ENCODE measurements at places on chromosomes 1 and 21. TPM values are rescaled to one million over a fixed set of nuclear protein-coding genes. Genes with fewer than 3 reads are reported as not detected.

The CHTOP gene
- total RNA-seq, result 78.0 TPM

The S100A7A gene
- not detected for total RNA-seq

The DNAJC28 gene
- 0.42 TPM for total RNA-seq

The EXTL1 gene
- total RNA-seq, result 1.6 TPM

The BLACAT1 gene
- not detected for total RNA-seq

The UMODL1 gene
- 0.14 TPM for total RNA-seq

The SYT6 gene
- total RNA-seq, result not detected

The COL9A2 gene
- total RNA-seq, result 16.7 TPM

The CA6 gene
- total RNA-seq, result not detected

The GPR153 gene
- 4.7 TPM for total RNA-seq

The HMGB4 gene
- not detected for total RNA-seq

The CLSTN1 gene
- 78.6 TPM for total RNA-seq

The S100A7 gene
- not detected for total RNA-seq

The GUCA2A gene
- total RNA-seq, result not detected

The GRHL3 gene
- 0.54 TPM for total RNA-seq

The RGS1 gene
- total RNA-seq, result 54.0 TPM

The OR14A2 gene
- not detected for total RNA-seq

The PLEKHN1 gene
- 0.27 TPM for total RNA-seq

The RIPPLY3 gene
- total RNA-seq, result not detected

The RNF187 gene
- total RNA-seq, result 70.1 TPM

The CFHR2 gene
- total RNA-seq, result not detected

The AKR7A3 gene
- total RNA-seq, result 2.5 TPM

The GJB5 gene
- not detected for total RNA-seq

The NID1 gene
- total RNA-seq, result 82.4 TPM

The RWDD3 gene
- 7.3 TPM for total RNA-seq

The PRKACB gene
- 32.2 TPM for total RNA-seq

The FLG2 gene
- 2.6 TPM for total RNA-seq

The TENT5C gene
- 6.9 TPM for total RNA-seq
